ENCODE measurements at places on chromosomes 7 and 10.
A peak's percentile ranks its signal among the peaks of the same experiment; 100 is the strongest.

DNA sequence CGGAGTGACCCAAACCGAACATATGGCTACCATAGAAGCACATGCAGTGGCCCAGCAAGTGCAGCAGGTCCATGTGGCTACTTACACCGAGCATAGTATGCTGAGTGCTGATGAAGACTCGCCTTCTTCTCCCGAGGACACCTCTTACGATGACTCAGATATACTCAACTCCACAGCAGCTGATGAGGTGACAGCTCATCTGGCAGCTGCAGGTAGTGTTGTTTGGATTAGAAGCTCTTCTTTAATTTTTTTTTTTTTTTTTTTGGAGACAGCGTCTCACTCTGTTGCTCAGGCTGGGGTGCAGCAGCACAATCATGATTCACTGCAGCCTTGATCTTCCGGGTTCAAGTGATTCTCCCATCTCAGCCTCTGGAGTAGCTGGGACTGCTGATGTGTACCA, 45.8 kb downstream of the NRF1 start:
- DNase-seq, result peak; percentile 38

DNA sequence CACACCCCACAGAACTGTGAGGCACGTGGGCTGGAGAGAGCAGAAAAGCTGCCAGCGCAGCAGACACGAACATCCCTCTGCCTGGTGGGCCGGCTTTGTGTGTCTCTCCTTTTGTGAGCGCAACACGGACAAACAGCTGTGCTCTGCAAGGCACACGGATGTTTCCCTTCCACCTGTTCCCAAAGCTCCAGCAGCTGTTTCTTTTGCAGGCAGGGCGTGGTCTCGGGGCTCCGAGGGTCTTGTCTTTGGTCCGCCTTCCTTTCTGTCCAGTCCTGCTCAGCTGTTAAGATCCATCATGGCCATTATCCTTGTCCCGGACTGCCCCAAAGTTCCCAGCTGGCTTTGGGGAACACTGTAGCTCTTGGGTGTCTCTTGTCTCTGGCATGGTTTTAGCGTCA, 32.7 kb upstream of the SH2B2 start:
- DNase-seq, result no peak

DNA sequence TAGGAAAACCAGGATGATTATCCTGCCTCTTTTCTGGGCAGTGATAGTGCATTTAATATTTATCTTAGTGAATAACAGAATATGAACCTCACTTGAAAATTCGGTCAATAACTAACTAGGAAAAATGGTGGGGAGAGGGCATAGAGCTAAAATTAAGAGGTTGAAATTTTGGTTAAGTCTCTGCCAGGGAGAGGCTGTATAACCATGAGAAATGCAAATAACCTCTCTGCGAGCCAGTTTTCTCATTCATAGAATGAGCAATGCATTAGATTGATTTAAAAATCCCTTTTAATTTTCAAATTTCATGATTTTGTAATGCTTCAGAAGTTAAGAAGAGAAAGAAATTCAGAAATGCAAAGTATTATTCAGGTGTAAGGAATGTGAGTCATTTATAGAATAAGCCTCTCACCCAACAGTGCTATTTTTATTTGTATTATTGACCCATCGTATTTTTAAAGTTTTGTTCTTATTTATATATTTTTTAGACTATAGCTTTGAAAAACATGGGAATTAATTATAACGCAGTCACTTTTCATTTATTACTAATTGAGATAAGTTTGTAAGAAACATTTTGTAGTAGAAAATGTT, 104.7 kb downstream of the PHF14 start:
- DNase-seq, result no peak

DNA sequence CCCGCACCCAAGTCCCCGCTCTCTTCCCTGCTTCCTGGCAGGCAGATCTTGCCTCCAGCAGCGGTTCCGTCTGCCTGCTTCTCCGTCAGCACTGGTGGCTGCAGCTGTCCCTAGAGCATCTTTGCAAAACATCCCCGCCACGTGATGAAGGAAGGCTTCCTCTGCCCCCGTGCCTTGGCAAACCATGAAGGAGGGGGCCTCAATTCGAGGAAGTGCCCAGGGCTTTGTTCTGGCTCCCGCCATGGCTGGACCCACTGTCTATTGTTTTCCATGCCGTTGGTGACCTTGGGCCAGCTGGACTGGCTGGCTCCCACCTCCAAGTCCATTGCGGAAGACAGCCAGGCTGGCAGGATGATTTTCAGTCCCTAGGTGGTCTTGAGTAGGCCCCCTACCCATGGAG, 13.2 kb upstream of the AQP1 start:
- no peak for DNase-seq

DNA sequence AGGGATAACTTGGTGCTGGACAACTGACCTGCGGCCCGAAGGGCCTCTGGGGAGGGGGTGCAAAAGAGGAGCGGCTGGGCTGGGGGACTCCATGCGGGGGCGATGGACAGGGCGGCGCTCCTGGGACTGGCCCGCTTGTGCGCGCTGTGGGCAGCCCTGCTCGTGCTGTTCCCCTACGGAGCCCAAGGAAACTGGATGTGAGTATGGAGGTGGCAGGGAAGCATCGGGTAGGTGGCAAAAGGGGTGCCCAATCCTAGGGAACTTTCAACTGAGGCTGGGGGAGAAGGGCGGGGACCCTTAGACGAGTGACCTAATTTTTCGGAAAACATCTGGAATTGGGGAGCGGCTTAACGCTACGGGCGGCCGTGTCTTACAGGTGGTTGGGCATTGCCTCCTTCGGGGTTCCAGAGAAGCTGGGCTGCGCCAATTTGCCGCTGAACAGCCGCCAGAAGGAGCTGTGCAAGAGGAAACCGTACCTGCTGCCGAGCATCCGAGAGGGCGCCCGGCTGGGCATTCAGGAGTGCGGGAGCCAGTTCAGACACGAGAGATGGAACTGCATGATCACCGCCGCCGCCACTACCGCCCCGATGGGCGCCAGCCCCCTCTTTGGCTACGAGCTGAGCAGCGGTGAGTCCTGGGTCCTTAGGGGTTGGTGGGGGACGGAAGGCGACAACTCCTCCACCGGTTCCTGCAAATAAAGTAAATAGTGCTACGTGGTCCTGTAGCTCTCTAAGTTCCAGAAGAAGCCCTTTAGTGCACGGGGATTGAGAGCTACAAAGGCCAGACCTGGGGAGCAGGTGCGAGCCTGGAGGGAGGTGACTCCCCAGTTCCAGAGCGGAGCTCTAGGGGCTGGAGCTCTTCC, 622 bp downstream of the WNT16 start:
- no peak for DNase-seq

GRCh38 chr7:143519411-143520131, 41.9 kb downstream of the TAS2R41 start:
- peak; percentile 89 for DNase-seq

DNA sequence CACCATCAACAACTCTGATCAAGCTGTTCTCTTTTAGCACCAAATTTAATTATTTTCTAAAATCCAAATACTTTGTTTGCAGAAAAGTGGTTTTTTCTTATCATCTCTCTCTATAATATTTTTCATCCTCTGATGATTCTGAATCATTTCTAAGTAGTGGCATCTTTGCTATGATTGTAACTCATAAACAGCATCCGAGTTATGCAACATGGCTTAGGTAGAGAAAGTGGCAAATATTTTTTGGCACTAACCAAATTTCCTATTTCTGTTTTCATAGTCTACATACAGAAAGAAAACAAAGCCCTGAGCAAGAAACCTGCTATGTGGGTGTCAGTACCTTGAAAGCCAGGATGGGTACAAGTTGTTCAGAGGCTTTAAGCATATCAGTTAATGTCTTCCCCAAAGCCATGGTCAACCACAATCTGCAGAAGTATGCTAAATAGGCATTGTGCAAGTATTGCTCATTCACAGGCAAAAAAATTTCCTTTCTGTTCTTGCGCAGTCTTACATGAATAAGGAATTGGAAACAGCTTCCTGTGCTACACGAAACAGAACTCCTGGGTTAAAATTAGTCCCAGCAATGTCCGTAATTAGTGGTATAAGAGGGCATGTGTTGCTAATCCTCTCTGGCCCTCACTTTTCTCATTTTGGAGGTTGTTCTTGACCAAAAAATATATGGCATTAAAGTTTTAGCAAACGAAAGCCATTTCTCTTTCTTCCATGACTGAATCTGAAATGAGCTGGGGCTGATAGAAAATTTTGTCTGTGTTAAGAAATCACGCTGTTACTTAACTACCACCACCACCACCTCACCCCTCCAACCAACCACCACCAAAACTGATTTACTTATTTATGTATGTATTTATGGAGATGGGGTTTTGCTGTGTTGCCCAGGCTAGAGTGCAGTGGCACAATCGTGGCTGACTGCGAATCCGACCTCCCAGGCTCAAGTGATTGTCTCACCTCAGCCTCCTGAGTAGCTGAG, 325.6 kb upstream of the MAGI2 start:
- peak; percentile 87 for DNase-seq

DNA sequence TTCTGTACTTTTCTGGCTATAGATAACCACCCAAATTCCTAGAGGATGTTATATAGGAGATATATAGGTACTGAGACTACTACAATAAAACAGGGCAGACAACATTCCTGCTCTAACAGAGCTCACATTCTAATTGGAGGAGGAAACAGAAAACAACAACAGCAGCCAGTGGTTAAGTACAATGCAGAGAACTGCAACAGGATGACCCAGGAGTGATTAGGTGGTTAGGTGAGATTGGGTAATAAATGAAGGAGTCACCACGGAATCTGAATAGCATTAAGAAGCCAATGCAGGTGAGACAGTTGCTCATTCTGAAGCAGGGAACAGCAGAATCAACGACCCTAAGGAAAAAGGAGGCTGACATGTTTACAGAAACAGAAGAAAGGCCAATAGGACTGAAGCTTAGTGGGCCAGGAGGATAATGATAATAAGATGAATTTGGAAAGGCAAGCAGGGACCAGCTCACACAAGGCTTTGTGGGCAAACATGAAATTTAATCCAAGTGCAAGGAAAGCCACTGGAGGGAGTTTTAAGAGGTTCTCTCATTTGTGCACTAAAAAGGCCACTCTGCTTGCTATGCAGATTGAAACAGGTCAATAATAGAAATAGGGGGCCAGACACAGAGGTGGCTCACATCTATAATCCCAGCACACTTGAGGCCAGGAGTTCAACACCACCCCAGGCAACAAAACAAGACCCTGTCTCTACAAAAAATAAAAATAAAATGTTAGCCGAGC, 16.9 kb upstream of the REEP3 start:
- DNase-seq, result no peak

GRCh38 chr10:95536894-95537541, 24.2 kb downstream of the SORBS1 start:
- no peak for DNase-seq

GRCh38 chr7:106883456-106884026, 18.5 kb downstream of the PIK3CG start:
- DNase-seq, result no peak

- DNase-seq, result no peak
Measured at GRCh38 chr10:124666494-124666893, 77.7 kb downstream of the FAM53B start.

DNA sequence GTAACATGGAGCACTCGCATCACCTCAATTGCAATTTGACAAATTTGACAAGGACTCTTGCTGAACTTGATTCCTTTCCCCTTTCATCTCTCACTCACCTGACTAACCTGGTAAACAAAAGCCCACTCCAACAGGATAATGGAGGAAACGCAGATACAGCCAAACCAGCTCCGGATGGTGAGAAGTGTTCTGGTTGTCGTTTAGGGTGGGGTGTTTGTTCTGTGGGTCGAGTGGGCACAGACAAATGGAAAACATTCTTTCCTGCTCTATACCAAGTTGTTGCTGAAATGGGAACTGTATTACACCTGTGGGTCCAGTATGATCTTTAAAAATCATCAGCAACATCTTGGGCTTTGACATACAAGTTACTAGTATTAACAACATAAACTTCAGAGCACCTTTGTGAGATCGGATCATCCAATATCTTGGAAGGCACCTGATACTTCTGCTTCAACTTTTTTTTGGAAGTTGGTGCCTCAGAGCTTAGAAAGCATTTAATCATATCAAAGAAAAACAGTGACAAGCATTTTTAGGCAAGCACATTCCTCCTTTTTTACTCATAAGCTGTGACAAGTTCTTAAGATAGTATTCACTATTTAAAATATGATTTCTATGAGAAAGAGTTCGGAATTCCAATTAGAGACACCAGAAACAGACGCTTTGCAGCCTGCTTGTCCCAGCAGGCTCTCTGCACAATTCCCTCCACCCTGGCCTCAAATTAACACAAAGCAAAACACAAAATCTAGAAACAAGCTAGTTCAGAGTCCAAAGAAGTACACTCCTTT, 58.1 kb downstream of the CCDC186 start:
- no peak for DNase-seq

DNA sequence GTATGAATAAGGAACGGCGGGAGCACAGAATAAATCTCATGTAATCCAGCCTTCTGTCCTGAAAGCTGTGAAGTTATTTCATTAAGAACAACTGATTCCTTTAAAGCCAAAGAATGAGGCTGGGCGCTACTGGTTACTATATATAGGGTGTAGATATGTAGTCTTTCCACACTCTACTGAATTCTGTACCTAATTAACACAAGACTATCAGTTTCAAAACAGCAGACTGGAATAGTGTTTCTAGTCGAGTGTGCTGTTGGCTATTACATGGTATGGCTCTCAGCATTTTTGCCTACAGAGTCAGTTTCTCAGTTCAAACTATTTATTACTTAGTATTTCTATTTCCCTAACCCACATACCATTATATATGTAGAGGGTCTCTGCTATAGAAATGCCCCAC, 163.3 kb downstream of the THSD7A start:
- DNase-seq, result no peak

GRCh38 chr7:93851536-93851935, 39.0 kb downstream of the TFPI2 start:
- peak; percentile 9 for DNase-seq

- DNase-seq, result peak; percentile 29
Measured at GRCh38 chr7:75663302-75663907, 75.3 kb downstream of the HIP1 start.

- no peak for DNase-seq
Measured at GRCh38 chr7:158280448-158281144, 307.0 kb downstream of the PTPRN2 start.

- DNase-seq, result peak; percentile 63
Measured at GRCh38 chr10:103350517-103351260, at the start of gene PCGF6. TSS of gene PCGF6 (minus strand) at chr10:103351140. CDS start at chr10:103351066, 74 bp downstream.

DNA sequence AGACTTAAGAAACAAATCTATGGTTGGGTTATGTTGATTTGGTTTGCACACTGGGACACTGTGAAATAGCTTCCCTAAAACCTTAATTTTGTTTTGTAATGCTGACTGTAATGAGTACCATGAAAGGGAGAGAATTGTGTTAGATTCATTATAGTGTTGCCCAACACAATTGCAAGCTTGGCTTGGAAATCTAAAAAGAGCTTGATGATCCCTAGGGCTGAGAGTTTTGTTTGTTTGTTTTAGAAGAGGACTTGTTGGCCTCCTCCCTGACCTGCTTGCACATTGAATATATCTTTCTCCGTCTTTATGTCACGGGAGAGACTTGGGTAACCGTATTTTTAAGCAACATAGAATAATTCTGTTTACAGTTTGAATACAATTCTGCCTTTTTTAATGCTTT, 410.1 kb downstream of the ARL4A start:
- no peak for DNase-seq
